ENCODE measurements at places on chromosomes 7 and 10.

GRCh38 chr7:133237545-133237944, 15.3 kb upstream of the EXOC4 start:
- DNase-seq, result no peak

GRCh38 chr7:132352800-132353199, 223.5 kb downstream of the PLXNA4 start:
- no peak for DNase-seq

DNA sequence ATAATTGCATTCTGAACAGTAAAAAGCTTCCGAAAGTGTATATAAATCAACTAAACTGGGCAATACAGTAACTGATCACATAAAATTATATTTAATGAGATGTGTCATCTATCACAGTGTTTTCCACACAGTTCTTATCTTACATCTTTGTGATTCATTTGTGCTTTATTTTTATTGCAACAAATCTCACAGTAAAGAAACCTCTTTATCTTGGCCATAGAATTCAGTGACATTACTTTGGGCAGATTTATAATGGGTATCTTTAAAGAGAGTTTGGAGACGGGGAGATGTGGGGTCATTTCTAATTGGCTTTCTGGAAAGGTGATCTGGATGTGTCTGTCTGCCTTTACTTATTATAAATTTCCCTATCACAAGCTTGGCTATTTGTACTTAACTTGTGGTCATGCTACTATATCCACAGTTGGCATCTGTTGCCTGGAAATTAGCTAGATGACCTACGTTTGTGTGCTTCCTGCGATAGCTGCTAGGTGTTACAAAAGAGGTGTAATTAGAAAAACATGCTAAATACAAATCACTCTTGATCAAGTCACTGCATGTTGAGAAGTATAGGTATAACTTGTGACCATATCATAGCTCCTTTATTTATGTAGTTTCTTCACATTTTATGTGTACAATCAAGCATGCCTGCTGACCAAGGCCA, 123.8 kb downstream of the ARID5B start:
- no peak for DNase-seq

DNA sequence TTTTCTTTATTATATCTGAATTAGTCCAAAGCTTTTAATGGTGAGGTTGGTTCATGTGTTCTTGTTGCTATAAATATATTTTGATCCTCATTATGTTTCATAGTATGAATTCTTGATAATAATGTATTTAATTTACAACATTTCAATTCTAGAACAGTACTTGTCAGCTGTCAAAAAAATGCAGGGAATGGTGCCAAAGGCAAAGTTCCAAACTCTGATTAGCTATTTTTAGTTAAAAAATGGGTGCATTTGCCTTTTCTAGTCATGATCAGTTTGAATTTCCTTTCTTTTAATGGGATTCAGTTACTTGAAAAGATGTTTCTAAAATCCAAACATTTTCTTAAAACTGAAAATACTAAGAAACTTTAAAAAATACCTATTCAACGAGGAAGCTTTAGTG, 49.6 kb downstream of the ANKIB1 start:
- DNase-seq, result no peak

DNA sequence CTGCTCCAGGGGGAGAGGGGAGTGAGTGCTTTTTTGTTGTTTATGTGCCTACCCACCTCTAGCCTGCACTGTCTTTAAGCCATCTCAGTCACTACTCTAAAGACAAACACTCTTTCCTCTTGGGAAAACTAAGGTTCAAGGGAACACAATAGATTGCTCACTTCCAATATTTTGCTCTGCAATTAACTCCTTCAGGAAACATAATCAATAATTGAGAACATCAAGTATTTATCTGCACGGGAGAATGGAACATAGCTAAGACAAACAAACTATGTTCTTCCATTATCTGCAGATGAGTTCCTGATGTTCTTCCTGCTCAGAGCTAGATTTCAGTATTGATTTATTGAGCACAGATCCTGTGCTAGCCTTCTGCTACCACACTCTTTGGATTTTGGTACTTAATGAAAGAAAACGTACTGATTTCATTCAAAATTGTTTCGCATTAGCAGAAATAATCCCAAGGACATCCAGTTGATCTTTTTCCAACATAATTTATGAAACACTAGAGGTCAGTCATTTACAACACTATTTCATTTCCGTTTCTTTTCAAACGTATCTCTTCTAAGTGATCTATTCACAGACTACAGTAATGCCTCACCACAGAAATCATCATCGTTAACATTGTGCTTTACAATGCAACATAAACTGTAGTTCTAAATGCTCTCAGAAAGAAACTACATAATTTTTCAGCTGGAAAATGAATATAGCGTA, 8.3 kb downstream of the NEBL start:
- DNase-seq, result no peak

GRCh38 chr7:33061282-33061937, 1.2 kb downstream of the NT5C3A start:
- no peak for DNase-seq

DNA sequence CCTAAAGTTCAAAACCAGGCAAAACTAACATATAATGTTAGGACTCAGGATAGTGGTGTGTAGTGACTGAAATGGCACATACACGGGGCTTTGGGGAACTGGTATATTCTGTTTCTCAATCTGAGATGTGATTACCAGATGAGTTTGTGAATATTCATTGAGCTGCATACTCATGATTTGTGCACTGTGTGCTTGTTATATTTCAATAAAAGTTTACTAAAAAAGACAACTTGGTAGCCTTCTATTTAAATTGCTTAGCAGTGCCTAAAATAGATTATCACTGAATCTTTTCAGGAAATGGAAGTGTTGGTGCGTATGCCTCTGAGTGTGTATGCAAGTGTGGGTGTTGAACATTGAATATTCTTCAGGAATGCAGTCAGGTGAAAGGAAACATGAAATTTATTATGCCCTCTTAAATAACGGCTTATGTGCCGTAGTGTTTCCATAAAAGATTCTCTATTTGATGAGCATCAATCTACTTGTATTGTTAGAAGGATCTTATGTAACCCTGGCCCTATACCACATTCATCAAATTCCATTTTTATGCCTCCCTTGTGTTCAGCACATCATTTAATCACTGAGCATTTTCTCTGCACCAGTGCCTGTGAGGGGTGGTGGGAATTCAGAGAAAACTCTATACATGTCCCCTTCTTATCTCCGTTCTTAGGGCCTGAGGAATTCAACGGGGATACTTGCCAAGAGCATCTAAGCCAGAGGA, 82.6 kb upstream of the AUTS2 start:
- DNase-seq, result no peak

GRCh38 chr10:30493609-30494530, 59.9 kb downstream of the MAP3K8 start:
- DNase-seq, result peak; percentile 26

GRCh38 chr7:33882950-33883670, 22.2 kb upstream of the BMPER start:
- DNase-seq, result no peak

- DNase-seq, result no peak
Measured at GRCh38 chr7:2143981-2144595, 88.7 kb downstream of the MAD1L1 start.

DNA sequence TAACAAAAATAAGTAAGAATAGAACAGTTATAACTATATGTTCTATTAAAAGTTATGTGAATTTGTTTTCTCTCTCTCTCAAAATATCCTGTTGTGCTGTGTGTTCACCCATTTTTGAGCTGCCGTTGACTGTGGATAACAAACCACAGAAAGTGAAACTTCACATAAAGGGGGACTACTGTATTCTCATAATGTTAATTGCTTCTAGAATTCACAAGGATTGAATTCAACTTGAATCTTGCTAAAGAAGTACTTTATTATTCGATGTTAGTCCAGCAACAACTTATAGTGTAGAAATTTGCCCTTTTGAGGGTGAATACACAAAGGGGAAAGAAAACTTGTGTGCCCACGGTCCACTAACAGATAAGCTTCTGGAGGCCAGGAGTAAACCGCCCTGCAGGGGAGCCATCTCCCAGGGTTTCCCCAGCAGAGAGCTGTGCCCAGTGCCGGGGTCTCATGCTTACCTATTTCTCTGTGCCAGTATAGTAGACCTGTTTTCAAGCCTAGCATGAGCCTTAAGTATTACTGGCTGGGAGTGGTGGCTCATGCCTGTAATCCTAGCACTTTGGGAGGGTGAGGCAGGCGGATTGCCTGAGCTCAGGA, 87.1 kb downstream of the KAT6B start:
- no peak for DNase-seq

GRCh38 chr7:108294595-108294994, 161.6 kb downstream of the NRCAM start:
- no peak for DNase-seq

DNA sequence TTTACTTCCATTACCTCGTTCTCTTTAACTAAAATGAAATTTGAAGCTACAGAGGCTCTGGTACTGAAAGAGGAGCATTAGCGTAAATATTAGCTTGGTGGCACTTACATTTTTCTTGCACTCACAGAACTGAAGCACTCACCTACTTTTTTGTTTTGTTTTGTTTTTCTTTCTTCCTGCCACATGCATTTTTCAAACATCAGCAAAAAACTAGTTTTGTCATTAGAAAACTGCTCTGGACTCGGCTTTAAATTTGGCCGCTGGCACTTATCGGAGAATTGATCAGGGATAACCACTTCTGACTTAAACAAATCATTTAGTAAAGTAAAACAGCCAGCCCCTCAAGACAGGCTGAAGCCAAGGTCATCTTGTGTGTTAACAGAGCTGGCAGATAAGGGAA, 216.3 kb downstream of the SFMBT2 start:
- no peak for DNase-seq

DNA sequence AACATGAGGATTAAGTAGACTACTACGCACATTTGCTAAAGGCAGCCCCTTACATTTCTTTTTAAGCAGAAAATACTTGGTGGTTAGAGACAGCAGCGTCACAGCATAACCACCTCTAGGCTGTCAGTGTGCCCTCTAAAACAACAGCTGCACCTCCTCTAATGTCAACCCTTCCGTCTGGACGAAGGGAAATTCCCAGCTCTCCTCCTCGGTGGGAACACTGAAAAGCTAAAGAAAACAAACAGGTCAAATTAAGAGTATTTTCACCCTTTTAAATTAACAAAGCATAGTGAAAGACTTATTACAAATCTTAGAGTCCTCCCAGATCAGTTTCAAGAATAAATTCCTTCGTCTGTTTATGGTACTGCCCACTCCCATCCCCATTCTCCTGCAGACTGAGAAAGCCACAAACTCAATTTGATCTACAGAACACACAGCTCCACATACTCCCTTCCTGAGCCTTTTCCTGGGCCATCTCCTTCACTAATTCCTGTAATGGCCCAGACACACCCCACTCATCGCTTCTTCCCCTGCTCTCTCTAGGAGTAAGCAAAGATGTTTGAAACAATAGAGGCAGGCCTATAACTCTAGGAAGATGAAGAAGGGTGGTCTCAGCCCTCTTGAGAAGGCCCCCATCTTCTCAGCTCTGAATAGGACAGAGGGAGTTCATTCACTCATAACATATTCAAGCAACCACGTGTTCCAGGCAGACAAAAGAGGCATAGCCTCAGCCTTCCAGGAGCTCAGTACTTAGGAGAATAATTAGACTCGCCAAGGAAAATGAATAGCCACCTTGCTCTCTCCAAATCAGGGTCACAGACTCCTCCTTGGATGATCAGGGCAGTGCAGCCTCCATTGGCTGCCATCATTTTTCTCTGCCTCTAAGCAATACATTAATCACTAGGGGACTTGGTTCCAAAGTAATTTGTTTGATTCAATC, 47.5 kb upstream of the HNRNPH3 start:
- DNase-seq, result no peak

DNA sequence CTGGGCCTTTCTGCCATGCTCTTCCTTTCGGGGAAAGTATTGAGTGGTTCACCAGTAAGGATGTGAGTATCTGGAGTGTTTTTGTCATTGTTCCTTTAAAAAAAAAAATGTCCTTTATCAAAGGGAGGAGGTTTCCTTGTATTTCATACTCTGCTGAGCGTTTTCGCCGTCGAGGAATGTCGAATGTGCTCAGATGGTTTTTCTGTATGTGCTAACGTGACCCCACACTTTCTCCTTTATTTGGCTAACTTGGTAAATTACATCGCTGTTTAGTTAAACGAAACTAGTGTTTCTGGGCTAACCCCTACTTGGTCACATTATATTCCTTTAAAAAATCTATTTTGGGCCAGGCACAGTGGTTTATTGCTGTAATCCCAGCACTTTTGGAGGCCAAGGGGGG, 45.9 kb downstream of the INPP5A start:
- DNase-seq, result no peak

- DNase-seq, result peak; percentile 29
Measured at GRCh38 chr7:22821702-22822485, 755 bp downstream of the TOMM7 start.

DNA sequence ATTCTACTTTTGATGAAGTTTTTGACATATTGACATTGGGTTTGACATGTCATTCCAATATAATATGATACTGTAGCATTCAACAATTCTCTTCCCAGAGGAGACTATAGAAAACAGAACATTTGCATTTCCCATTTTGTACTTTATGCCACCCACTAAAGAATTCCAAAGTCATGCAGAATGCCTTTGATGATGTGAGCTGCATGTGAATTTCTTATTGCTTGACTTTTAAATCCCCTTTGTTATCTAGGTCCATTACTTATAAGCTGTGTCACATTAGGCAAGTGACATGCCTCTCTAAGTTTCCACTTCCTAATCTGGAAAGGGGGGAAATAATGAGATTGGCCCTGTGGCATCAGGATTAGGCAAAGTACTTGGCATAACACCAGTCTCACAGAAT, 436.7 kb downstream of the AUTS2 start:
- DNase-seq, result no peak

- no peak for DNase-seq
Measured at GRCh38 chr10:75180592-75180991, 30.0 kb upstream of the VDAC2 start.

DNA sequence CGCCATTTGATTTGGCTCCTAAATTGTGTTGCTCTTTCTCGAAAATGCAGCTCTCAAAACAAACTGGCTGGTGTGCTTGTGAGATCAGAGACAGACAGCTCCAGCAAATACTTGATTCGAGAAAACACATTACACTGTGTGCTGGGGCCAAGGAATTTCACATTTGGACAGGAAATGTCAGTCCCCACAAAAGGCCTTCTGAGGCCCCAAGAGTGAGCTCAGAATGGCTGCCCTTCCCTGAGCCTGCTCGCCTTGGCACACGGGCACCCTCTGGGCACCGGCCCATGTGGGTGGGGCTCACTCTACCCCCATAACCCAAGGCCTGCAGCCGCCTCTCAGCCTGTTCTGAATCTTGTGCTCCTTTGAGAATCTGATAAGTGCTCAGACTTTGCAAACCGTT, 13.9 kb upstream of the HSPA12A start:
- no peak for DNase-seq

All from activated T-cell treated with anti-CD3 and anti-CD28 coated beads, Interleukin-2, amount 50 U/mL, for 48 hours (primary cell).